CD4-positive, alpha-beta T cell treated with Interleukin-10 for 1 hour (primary cell): ENCODE measurements at places on chromosomes 16 and 17.

DNA sequence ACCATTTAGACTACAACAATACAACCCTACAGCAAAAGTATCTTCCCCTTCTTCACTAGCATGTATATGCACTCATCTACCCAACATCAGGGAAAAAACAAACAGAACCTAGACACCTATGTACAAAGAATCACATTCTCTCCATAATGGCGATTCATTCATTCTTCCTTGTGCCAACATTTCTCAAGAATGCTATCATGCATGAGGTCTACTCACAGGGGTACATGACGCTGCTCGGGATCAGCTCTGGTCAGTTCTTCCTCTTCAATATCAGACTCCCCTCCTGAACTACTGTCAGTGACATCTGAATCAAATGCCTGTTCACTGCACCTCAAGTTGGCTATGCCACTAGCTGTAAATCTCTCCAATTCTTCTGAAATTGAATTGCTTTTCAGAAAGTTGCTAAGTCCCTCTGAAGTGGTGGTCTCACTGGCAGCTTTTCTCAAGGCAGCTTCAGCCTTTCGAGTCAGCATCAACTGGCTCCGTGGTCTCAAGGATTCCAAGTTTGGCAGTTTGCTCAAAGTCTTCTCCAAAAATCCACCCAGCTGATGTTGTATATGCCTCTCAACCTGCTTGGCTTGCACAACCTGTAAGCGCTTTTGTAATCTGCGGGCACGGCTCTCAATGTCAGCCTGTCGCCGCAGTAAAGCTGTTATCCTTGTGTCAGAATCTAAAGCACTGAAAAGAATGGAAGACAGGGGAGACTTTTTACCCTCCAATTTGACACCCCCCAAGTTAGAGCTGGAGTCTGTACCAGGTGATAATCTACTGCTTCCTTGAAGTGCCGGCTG is 22.4 kb downstream of the KANSL1 start:
- no peak for DNase-seq

DNA sequence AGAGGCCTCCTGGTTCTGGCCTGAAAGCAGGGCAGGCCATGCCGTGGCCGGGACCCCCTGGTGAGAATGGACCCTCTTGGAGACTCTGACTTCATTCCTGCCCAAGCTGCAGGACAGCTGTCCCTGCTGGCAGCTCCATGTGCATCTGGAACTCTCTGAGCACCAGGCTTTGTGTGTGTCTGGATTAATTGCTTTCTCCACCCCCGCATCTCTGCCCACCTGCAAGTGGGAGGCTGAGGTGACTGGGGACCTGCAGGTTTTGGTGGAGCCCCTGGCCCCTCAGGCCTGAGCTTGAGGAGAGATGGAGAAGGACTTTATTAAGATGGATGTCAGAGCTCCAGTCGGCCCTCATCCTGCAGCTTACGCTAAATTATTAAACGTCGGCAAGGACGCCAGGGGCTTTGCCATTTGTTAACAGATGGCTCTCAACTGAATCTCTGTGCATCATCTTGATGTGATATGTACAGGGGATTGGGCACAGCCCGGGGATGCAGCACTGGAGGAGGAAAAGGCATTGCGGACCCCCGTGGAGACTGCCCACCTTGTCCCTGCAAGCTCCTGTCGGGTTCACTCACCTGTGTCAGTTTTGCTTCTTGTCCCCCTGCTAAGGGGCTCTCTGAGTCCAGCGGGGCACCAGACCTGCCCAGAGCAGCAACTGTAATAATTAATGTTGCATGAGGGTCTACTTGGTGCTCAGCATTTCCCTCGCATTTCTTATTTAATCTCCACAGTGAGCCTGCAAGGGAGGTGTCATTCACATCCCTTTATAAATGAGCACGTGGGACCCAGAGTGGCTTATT is 154.1 kb upstream of the RPL38 start:
- no peak for DNase-seq

- no peak for DNase-seq
Measured at GRCh38 chr17:69547947-69548346, 133.4 kb downstream of the MAP2K6 start.

DNA sequence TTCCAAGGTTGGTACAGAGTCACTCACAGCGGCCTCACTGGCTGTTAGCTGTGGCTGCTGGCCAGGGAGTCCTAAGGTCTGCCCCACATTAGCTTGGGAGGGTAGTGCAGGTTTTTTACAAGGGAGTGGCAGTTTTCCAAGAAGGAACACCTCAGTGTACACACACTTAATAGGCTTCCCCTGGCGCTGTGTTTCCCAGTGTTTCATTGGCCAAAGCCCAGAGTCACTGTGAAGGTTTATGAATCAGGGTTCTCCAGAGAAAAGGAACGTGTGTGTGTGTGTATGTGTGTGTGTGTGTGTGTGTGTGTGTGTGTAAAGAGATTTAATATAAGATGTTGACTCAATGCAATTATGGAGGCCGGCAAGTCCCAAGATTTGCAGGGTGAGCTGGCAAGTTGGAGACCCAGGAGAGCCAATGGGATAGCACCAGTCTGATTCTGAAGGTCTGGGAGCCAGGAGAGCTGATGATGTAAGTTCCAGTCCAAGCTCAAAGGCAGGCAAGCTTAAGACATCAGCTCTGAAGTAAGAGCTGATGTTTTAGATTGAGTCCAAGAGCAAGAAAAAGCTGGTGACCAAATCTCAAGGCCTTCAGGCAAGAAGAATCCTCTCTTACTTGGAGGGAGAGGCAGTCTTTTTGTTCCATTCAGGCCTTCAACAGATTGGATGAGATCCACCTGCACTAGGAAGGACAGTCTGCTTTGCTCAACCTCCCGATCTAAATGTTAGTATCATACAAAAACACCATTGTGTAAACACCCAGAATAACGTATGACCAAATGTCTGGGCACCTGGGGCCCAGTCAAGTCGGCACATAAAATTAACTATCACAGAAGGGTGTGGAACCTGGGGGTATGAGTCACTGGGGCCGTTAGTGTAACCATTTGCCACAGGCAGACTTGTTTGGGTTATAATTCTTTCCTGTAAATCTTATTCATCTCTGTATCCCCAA is 206.8 kb downstream of the PRKCA start:
- peak; percentile 6 for DNase-seq

- no peak for DNase-seq
Measured at GRCh38 chr17:73318427-73318813, 6.6 kb upstream of the CDC42EP4 start.

DNA sequence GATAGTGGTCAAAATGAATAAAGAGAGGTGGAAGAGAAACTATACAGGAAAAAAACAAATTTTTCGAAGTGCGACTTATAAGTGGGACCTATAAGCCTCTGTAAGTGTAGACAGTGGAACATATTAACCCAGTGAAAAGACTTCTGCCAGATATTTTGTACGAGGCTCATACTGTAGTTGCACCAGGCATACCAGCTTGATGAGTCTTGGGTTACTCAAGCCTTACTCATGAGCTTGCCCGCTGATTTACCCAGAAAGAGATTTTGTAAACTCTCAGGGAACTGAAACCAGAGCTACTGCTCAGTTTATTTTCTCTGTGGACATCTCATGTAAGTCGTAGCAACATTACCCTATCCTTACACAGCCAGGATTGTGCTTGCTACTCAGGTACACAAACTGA is 708.0 kb upstream of the SOX9 start:
- DNase-seq = no peak

DNA sequence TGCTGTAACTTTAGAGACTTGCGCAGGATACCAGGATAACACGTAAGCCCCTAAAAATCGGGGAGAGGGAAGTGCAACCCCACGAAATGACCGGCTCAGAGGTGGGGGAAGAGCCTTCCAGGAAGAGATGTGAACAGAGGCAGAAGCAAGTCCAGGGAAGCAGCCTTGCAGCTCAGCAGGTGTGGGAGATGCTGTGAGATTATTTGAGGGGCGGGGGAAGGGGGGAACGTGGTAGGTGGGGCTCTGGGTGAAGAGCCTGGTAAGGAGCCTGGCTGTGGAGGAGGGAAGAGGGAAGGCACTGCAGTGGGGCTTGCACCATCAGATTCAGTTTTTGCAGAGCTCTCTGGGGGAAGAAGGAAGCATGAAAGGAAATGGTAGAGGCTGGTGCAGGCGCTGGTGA is 95.4 kb upstream of the CACNG5 start:
- no peak for DNase-seq

GRCh38 chr17:31696184-31696602 is 162.9 kb downstream of the COPRS start:
- no peak for DNase-seq

- no peak for DNase-seq
Measured at GRCh38 chr16:8798535-8799157, 1.0 kb downstream of the PMM2 start.

DNA sequence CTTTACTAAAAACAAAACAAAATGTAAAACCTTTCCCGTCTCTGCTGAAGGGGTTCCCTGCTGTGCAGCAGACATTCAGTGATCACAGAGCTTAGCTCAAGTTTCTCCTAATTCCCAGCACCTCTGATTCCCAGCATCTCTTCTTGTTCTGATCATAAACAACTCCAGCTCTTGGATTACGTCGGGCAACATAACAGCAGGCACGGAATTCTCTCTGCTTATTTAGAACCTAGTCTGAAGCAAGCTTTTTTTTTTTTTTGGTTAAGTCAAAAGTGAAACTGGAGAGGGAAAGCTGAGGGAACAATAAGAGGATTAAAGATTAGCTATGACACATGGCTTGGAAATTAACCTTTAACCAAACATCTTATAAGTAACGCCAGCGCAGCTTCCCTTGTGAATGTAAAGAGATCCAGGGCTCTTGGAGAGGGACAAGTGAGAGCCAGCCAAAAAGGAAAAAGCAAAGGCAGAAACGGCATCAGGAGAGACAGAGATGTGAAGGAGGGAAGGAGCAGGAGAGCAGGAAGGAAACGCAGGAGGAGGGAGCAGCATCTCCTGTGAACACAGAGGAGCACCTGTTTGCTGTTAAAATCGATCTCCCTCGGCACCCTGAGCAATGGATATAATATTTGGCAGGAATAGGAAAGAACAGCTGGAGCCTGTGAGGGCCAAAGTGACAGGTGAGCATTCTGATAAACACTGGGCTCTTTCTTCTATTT is at the start of gene BCO1:
Gene BCO1, plus strand, starts transcription at position 394 of the 716 bp plus-strand sequence. Its CDS starts 220 bp downstream, at position 614.
- no peak for DNase-seq

GRCh38 chr17:82021107-82021899 is 1.4 kb downstream of the CENPX start:
- DNase-seq = peak; percentile 66

DNA sequence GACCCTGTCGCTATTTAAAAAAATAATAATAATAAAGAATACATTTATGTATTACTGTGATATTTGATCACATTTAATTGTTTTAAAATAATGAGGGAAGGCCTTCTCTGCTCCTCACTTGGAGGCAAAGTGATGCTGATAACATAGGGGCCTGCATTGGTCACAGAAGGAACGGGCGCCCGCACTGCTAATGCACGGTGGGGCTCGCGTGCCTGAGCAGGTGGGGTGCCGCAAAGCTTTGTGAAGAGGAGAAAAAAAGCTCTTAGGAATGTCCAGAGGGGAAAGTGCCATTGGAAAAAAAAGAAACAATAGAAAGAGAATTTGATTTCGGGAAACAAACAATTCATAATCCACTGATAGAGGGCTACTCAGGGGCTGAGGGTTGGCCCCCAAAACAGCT is 143.8 kb downstream of the ZNF423 start:
- DNase-seq = no peak

- no peak for DNase-seq
Measured at GRCh38 chr17:4583782-4584100, 588 bp upstream of the SMTNL2 start.

GRCh38 chr16:525520-526180 is 1.9 kb upstream of the CAPN15 start:
- DNase-seq = peak; percentile 33

DNA sequence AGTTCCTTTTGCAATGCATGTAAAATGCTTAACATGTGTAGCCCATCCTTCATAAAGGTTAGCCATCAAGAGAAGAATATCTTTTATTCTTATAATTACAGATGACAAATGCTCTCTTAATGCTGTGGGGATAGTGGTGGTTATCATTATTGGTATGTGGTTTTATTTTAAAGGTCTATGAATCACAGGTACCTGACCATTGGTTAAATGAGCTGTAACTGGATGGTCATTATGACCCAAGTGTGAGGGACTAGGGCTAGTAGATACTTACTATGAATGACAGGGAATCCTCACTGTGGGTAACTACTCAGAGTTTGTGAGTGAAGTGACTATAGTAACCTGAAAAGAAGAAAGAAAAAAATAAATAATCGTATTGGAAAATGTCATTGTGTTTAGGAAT is 78.8 kb downstream of the CDRT15 start:
- DNase-seq = no peak

DNA sequence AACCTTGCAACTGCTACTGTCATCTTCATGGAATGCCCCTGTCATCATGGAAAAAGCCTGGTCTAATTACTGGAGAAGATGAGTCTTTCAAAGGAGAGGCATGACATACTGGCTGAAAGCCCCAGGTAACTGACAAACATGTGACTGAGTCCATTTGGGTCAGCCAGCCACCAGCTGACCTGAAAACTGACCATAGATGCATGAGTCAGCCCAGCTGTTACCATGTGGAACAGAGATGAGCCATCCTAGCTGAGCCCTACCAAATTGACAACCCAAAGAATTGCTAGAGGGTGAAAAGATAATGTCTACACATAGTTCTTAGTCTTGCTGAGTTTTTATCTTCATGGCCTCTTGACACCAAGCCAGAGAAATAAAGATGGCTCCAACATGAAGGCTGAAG is 311.8 kb downstream of the UTP18 start:
- no peak for DNase-seq

- DNase-seq = no peak
Measured at GRCh38 chr16:28983644-28984043, 1.2 kb upstream of the LAT start.

GRCh38 chr17:69358688-69359596 is 32.0 kb upstream of the ABCA5 start:
- peak; percentile 3 for DNase-seq

DNA sequence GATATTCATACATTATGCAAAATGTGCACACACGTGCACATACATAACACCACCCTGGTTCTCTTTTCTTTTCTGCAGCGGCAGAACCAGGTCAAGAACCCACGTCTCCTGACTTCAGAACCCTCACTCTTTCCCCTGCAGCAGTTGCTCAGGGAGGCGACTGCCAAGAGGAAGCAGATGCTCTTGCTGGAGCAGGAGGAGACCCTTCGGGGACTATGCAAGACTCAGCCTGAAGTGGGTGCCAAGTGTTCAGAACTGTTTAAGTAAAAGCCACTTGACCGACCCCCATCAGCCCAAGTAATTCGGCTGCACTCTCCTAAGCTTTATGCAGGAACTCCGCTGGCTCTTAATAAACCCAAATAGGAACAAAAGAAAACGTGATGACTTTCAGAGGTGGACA is 193.8 kb downstream of the SLC39A11 start:
- no peak for DNase-seq

GRCh38 chr16:13510425-13511151 is 409.4 kb upstream of the ERCC4 start:
- DNase-seq = no peak

- no peak for DNase-seq
Measured at GRCh38 chr17:40321961-40322357, 13.0 kb downstream of the RARA start.
